Mesothelial cell of epicardium (in vitro differentiated cells): ENCODE measurements at places on chromosomes 1 and 21. TPM values are rescaled to one million over a fixed set of nuclear protein-coding genes. Genes with fewer than 3 reads are reported as not detected.

GRCh38 chr1:51839094-51839493 is 39.4 kb downstream of the NRDC start:
- DNase-seq = no peak

- DNase-seq = no peak
Observed at GRCh38 chr1:19534281-19534680, 48.9 kb upstream of the CAPZB start.

Gene TRIM46
- total RNA-seq = 5.7 to 6.6 TPM (median 6.3 TPM) in 3 replicates

GRCh38 chr21:29739176-29739575 is 200.6 kb downstream of the GRIK1 start:
- no peak for DNase-seq

Gene RHCE
- total RNA-seq = 0.72 to 0.86 TPM (median 0.75 TPM) in 3 replicates

DNA sequence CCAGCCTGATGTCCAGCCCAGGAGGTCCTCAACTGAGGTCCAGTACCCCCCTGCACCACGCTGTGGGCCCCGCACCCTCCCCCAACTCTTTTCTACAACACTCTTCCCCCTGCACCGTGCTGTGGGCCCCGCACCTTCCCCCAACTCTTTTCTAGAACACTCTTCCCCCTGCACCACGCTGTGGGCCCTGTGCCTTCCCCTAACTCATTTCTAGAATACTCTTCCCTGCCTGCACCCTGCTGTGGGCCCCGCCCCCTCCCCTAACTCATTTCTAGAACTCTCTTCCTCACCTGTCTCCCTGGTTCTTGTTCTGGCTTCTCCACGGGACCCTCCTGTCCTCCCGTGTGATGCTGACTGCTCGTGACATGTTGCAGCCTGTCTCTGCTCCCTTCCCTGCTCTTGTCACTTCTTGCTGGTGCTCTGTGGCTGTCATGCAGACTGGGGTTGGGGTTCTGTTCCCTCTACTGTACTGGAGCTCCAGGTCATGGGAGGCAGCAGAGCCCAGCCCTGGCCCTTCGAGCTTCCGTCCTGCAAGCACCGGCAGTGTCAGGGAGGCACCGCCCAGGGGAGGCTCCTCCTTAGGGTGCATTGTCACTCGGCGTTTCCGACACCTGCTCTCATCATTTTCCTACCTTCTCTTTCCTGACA is 160.1 kb upstream of the COL6A1 start:
- DNase-seq = no peak

Gene GPR52
- total RNA-seq = 1.7 to 2.2 TPM (median 2.0 TPM) in 3 replicates

GRCh38 chr1:11725616-11726015 is 10.3 kb upstream of the AGTRAP start:
- no peak for DNase-seq

Gene AVPR1B
- total RNA-seq = not detected in 3 replicates

- no peak for DNase-seq
Observed at GRCh38 chr1:119806489-119806888, 4.8 kb downstream of the REG4 start.

DNA sequence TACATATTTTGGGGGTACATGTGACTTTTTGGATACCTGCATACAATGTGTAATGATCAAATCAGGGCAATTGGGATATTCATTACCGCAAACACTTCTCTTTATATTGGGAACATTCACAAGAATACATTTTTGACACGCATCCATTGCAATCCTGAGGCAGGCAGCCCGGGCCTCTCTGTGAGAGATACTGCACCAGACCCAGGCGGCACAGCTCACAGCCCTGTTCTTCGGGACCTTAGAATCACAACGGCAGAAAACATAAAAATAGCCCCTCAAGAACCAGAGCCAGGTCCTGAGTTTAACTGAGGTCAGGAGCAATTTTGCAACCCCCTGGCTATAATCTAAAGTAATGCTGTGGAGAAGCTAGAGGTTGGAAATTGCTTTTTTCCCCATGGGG is 90.8 kb upstream of the PGBD5 start:
- DNase-seq = no peak

GRCh38 chr1:38524025-38524641 is 335.4 kb downstream of the RRAGC start:
- DNase-seq = no peak

- DNase-seq = no peak
Observed at GRCh38 chr1:70025846-70026245, 179.5 kb downstream of the LRRC40 start.

DNA sequence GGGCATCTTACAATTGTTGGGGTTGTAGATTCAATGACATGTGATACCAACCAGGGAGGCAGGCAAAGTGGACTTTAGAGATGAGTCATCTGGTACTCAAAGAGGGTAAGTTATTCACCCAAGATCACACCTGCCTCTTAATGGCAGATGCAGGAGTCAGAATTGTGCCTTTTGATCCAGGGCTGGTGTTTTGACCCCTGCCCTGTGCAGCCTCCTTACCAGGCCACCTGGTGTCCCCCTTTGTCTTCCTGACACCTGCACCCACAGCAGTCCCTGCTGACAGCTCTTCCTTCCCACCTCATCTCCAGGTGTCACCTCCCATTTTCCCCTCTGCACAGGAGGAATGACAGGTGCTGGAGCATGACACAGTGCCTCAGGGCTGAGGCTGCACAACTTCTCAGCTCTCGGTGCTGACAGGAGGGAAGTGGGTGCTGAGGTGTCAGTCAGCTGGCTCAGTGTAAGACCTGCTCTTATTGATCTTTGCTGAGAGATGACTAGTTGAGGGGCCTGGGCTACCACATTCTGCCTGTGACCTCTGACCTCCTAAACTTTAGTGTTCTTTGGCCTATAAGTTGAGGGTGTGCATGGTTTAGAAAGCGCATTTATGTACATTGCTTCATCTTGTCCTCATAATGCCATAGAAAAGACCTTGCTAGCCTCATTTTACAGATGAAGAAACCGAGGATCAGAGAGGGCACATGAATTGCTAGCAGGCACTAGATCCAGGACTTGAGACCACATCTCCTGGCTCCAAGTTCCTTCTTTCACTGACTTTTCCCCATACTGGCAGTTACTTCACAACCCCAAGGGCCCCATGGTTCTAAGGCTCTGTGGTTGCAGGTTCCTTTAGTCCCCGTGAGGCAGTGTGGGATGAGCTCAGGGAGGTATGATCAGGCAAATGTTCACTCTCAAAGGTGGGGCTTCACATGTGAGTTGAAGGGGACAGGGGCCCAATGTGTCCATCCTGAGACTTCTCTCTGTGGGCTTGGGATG is 31.3 kb downstream of the CACNA1E start:
- no peak for DNase-seq

Gene MAPKAPK2
- total RNA-seq = 59.0 to 60.2 TPM (median 59.1 TPM) in 3 replicates

DNA sequence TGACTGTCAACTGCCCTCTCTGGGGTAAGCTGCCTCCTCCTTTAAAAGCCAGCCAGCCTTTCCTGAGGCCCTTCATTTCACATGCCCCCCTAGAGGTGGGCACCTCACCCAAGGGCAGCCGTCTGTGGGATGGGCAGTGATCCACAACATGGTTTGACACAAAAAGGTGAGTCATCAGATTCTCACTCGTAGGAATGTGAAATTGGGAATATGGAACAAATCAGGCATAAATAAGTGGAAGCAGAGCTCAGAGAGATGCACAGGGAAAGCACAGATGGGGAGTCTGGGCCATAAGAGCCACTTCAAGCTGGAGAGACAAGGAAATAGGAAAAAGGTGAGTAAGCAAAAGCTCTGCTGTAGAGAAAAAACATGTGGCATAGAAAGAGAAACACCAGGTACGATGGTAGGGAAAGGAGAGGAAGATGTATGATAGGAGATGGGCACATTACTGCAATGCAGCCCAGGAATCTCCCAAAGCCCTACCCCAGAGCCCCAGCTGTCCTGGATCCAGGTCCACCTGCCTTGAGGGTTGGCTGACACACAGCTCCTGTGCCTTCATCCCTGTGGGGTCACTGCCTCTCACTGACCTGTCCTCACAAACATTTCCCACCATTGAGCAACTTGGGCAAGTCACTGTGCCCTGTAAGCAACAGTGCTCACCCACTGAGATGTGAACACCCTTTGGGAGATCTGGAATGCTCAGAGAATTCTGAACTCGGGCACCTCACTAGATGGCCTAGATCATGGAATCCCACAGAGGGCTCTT is 86.6 kb downstream of the ASTN1 start:
- DNase-seq = no peak

GRCh38 chr21:18914570-18914969 is 511.0 kb upstream of the TMPRSS15 start:
- DNase-seq = no peak

Gene FCRL5
- total RNA-seq = not detected in 3 replicates

GRCh38 chr1:189619682-189620332 is 857.9 kb downstream of the BRINP3 start:
- DNase-seq = no peak

Gene SLC2A1
- total RNA-seq = 786 to 841 TPM (median 827 TPM) in 3 replicates

DNA sequence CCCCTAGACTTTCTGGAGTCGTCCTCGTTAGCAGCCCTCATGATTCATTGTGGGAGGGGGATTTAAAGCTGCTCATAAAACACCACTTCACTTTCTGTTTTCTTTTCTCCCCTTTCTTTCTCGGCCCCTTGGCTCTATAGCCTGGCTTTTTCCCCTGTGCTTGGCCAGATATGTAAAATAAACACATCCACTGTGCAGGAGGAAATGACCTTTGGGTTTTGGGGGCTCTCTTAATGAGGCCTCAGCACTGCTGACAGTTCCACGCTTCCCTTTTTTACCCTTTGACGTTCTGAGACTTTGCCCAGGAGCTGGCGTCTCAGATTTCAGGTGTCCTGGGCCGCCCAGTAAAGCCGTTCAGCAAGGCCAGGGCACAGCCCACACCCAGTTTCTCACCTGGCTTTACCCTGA is 65.7 kb downstream of the RUNX3 start:
- DNase-seq = no peak

GRCh38 chr1:167714098-167714438 is 7.7 kb upstream of the MPZL1 start:
- no peak for DNase-seq

DNA sequence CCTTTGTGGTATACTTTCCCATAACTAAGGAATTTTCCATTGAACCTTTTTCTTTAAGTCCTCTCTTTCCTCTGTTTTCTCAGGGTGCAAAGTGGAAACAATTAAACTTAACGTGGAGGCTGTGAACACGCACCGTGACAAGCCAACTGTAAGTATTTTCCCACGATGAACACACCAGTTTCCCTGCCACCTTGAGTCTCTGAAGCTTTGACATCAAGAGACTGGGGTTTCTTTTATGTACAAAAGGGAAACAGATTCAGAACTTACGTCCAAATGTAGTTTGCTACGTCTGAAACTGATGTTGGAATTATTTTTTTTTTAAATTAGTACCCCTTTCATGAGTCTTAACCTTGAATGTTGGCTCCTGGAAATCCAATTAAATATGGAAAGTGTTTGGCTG is 17.2 kb upstream of the C4BPB start:
- DNase-seq = no peak

DNA sequence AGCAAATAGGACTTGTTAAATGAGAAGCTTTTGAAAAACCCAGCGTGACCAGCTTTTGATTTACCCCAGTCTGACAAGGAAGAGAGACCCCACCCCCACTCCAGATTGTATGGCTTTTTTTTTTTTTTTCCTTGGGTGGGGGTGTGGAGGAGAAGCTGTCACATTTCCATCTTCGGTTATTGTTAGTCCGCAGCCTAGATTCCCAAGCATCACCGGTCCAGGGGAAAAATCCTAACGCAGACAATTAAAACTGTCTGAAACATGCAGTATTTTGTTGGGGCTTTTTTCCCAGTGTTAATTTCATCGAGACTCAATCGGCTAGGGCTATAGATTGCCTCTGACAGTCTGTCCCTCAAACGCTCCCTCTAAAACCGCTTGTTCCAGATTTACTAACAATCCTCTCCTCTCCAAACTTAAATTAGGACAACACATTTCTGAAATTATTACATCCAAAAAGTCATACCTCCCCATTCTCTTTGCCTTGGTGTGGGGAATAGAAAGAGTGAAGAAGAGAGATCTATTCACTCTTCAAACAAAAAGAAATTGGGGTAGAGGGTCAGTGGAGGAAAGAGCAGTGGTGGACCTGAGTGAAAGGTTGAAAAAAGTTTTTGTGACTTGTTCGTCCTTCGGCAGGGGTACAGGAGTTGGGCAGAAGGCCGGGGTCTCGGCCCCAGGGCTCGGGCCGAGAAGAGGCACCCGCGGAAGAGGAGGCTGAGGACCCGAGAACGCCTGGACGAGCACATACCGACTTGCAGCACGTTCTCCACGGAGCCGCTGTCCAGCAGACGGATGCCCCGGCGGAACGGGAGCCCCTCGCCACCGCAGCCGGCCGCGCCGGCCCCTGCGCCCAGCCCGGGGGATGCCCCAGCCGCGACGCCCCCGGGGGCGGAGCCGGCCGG is 1.1 kb downstream of the ZSWIM5 start:
- DNase-seq = no peak

Gene ITGB2
- total RNA-seq = 0.61 to 1.4 TPM (median 0.74 TPM) in 3 replicates

DNA sequence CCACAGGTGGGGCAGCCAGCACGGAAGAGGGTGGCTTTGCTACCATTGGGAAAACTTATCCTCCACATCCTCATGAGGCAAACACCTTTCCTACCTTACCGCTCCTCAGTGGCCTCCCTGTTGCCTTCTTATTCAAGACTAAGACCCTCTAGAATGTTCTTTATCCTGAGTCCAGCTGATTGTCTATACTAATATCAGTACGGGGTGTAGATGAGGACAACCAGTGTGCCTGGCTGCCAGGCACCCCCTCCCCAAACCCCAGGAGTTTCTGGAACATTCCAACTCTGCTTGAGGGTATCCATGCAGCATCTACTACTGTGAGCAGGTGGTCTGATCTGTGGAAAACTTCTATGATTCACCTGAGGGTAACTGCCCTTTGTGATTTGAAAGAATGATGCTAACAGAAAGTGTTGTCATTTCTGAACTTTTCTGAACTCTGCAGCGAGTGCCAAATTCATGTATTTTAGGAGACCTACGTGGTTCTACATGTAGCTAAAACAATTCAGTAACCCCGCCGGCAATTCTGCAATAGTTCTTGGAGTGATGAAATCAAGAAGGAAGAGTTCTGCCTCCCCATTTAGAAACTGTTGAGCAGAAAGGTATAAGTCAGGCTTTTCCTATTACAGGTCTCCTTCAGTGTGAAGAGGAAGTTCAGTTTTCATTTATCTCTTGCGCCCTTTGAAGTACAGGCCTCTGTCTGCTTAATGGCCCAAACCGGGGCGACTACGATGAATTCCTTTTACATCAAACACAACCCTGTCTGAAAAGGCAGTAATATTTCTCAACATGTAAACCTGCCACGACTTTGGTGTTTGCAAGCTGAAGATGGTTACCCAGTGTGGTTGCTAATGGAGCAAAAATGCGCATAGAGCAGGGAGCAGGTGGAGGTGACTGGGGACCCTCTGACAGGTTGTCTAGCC is 80.4 kb downstream of the RUNX1 start:
- DNase-seq = no peak

Gene MPZ
- total RNA-seq = 1.3 to 1.4 TPM (median 1.3 TPM) in 3 replicates

GRCh38 chr1:185843986-185844385 is 109.8 kb downstream of the HMCN1 start:
- DNase-seq = no peak
